ENCODE measurements at places on chromosomes 4 and X.

- DNase-seq = no peak
Observed at GRCh38 chr4:52869196-52869595, 7.1 kb downstream of the RASL11B start.

DNA sequence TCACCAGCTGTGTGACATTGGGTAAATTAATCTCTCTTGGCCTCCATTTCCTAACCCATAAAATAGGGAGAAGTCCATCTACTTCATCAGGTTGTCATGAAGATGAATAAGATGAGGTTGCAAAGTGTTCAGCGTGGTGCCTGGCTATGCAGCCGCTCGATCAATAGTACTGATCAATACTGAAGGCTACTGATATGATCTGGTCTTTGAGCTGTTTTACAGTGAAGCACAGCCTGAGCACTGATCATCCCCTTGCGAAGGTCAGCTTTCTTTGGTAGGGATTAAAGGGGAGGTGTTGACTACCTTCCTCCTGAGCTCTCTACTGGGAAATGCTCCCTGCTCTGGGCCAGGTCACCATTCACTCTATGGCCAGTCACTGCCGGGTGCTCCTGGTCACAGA is 108.4 kb upstream of the NOCT start:
- no peak for DNase-seq

GRCh38 chr4:69051576-69051943 is 44.7 kb upstream of the UGT2B7 start:
- no peak for DNase-seq

- DNase-seq = no peak
Observed at GRCh38 chr4:7771056-7771455, 168.6 kb downstream of the AFAP1 start.

DNA sequence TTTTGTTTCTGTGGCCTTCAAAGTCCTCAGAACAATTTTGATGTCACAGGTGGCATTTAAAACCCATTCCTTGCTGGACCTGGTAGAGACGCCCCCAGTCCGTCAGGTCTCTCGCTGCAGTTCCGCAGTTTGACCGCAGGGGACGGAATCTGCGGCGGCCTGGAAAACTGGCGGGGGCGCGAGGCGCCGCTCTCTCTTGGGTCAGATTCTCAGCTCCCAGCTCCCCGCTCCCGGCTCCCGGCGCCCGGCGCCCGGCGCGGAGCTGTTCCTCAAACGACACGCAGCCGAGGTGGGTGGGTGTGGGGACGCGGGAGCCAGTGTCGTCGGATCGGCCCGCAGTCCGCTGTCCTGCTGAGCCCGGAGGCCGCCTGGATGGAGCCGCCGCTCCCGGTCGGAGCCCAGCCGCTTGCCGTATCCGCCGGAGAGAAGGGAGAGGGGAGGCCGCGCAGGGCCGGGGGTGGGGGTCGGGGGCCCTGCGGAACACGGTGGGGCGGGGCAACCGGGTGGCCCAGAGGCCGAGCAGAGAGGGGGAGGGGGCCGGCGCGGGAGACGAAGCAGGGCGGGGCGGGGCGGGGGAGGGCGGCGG is at the start of gene OCRL:
Gene OCRL (plus strand): TSS at position 192 of the 586 bp plus-strand sequence. CDS start 181 bp downstream, at position 373.
- peak; percentile 68 for DNase-seq

GRCh38 chr4:2402048-2402842 is 16.2 kb downstream of the ZFYVE28 start:
- no peak for DNase-seq

DNA sequence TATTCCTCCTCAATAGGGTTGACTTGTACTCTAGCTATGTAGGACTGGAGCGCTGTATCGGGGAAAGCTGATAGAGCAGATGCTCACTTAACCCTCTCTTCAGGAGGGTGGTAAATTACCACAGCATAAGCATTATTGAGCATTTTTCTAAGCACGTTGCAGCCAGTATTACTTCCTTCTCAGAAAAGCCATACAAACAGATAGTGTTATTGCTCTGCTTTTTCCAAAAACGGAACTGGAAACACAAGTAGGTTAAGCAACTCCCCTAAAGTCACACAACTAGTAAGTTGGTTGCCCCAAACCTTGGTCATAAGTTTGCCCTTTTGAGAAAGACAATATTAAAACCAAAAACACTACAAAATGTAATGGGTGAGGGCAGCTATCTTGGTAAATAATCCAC is 73.9 kb downstream of the REELD1 start:
- no peak for DNase-seq

- no peak for DNase-seq
Observed at GRCh38 chr4:87270825-87271224, 50.4 kb upstream of the KLHL8 start.

DNA sequence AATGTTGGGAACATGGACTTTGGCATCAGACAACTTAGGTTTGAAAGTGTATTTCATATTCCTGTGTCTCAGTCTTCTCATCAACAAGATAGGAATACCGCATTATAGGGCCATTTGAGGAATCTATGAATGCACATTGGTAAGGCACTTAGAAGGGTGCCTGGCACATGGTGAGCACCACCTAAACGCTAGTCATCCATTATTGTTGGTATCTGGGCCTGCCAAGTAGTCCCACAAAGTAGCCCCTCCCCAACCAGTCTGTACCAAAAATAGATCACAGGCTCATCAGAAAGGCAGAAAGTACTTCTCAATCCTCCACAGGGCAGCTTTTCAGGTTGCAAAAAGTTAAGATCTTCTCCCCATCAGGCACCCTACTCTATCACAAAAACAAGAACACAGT is 162.3 kb upstream of the KLF3 start:
- no peak for DNase-seq

- DNase-seq = no peak
Observed at GRCh38 chrX:64428371-64428770, 33.1 kb upstream of the MTMR8 start.

- DNase-seq = no peak
Observed at GRCh38 chrX:154548028-154548316, 552 bp downstream of the IKBKG start.

- no peak for DNase-seq
Observed at GRCh38 chr4:24644983-24645764, 60.8 kb upstream of the DHX15 start.

DNA sequence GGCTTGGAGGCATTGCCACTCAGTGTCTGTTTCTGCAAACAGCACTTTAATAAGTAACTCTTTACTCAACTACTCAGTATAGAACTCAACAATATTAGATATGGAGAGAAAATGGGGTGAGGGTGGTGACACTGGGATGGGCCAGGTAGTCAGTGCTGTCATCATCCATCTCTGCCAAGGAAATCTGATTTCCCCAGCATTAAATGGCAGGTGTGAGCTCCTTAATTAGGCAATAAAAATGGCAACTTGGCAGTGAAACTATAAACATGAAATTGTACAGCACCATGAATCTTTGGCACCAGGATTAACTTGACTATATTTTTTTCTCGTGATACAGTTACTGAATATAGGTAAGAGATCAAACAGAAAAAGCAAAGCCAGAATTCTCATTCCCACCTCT is 146.2 kb downstream of the GLRA2 start:
- DNase-seq = no peak

- no peak for DNase-seq
Observed at GRCh38 chr4:22091906-22092305, 143.3 kb upstream of the KCNIP4 start.

DNA sequence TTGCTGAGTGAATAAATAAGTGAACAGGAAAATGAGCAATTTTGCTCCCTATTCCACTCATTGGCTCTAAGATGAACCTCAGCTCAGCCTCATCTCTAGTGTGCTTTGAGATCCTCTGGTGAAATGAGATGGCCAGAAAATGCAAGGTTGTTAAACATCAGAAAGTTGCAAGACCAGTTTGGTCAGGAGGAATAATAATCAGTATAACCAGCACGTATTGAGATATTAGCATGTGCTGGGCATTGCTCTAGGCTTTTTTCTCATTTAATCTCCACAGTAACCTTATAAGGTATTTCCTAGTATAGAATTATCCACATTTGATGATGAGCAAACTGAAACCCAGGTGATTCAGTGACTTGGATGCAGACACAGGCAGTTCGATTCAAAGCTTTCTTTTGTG is 110.5 kb upstream of the PAK3 start:
- DNase-seq = no peak

- no peak for DNase-seq
Observed at GRCh38 chr4:56289934-56290333, 97.4 kb downstream of the AASDH start.

DNA sequence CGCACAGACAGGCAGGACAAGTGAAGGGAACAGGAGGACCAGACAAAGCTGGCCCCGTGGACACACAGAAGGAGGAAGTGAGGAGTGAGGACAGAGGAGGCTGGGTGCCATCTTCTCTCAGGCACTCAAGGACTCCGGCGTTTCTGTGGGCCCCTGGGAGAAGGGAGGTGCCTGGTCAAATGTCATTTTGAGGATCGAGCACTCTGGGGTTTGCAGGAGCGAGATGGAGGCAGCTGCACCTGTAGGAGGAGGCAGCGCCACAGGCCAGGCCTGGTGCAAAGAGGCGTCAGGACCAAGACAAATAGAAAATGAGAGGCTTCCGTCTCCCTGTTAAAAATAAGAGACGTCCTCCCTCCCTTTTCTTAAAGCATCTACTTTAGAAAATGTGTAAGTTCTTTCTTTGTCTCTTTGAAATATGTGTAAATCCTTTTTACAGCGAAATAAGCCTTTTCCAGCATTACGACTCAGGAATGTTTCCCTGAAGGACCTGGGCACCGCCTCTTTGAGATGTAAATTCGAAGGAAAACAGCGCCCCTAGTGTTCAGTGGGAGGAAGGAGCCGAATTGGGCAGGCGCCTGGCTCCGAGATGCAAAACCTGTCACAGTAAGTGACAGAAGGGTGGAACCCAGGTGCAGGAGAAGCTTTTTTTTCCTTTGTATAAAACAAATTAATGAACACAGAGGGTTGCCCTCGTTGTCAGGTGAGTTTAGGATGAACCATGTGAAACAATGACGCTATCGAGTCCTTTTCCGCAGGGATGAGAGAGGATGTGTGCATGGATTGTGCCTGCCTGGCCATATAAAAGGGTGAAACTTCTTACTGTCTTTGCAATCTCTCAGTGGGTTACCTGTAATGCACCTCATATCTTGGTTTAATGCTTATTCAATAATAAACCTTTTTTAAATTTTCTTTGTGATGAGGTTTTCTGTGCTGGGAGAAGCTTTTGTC is 1.4 kb upstream of the C4orf50 start:
- DNase-seq = peak; percentile 71

DNA sequence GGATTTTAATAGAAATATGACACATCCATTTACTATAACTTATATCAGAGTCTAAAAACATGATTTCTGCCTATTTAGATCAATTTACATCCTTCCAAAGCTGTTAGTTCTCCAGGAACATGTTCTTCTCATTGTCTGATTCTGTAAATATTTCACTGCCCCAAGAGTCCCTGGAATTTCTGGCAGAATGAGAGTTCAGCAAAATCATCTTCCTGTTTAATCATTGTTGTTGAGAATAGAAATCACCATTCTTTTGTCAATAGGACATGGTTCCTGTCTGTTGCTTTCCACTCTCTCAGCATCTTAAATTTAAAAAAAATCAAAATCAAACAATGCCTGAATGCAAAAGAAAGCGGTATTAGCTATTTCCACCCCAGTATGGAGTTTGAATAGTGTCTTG is 172.8 kb upstream of the FRMPD4 start:
- DNase-seq = no peak

DNA sequence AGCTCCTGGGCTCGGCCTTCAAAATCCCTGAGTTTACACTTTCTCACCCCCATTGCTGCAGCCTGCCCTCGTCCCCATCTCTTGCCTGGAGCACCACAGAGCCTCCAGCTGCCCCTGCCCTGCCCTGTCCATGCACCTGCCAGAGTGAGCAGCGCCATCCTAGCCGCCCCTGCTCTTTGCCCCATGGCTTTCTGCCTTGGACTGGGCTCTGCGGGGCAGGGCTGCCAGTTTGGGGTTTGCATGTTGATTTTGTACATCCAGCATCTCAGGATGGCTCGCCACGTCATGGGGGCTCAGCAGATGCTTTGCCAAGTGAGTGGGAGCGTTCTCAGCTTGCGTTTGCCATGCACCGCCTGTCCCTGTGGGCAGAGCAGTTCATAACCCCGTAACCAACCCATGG is 67.1 kb upstream of the HGFAC start:
- DNase-seq = no peak

GRCh38 chr4:18954538-18954937 is 933.0 kb upstream of the LCORL start:
- DNase-seq = no peak

GRCh38 chr4:148182230-148182911 is 259.8 kb downstream of the NR3C2 start:
- DNase-seq = no peak

DNA sequence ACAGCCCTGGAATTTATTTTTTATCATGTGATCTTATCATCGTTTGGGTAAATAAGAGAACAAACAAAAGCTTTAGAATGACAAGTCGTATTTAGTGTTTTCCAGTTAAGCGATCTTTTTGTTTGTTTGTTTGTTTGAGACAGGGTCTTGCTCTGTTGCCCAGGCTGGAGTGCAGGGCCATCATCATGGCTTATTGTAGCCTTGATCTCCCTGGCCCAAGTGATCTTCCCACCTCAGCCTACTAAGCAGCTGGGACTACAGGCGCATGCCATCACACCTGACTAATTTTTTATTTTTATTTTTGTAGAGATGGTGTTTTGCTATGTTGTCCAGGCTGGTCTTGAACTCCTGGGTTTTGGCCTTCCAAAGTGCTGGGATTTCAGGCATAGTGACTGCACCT is 57.1 kb upstream of the PDLIM3 start:
- no peak for DNase-seq

DNA sequence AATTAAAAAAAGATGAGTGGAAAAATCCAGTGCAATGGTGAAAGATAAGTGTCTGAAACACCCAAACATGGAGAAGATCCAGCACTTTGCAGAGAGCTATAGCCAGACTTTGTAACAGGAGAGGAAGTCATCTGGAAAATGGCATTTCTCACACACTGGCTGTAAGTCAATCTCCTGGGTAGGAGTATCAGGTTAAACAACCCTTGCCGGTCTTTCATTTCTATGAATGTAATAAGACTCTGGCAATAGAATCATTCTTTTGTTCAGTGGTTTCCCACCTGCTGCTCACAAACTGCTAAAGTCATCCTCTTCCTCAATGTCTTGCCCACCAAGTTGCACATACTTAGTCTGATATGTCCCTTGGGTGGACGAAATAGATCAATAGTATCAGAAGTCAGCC is 94.0 kb upstream of the ATP8A1 start:
- no peak for DNase-seq

DNA sequence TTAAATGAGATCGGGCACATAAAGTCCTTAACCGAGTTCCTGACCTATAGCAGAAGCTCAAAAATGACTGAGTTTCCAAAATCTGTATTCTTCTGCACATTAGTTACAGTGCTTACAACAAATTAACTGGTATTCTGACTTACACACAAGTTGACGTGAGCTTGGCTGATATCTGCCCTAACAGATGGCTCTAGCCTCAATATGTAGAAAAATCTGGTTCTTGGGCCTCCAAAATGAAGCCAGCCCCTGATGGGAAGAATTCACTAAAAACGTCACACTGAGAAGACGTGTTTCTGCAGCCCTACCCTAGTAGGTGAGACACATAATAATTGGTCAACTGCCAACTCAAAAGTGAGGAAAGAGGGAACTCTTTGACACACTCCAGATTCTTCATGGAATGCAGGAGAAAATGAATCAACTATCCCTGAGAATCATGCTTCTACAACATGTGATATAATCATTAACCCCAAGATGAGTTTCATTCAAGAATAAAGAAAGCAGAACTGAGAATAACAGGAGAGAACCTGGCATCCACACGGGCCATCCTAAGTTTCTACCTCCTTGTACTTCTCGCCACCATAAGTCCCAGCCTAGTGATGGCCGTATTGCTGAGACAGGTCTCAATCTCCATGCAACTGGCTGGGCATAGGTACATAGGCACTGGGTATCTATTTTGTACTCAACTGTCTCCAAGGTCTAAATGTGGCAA is 8.2 kb downstream of the STX18 start:
- DNase-seq = no peak

All from endothelial cell (in vitro differentiated cells).